ENCODE measurements at places on chromosomes 6 and 20.
A peak's percentile ranks its signal among the peaks of the same experiment; 100 is the strongest.

GRCh38 chr6:13068586-13069210 lies 259.6 kb downstream of the TBC1D7 start:
- DNase-seq, result no peak

GRCh38 chr20:19817017-19817416 lies 59.0 kb downstream of the RIN2 start:
- DNase-seq, result no peak

DNA sequence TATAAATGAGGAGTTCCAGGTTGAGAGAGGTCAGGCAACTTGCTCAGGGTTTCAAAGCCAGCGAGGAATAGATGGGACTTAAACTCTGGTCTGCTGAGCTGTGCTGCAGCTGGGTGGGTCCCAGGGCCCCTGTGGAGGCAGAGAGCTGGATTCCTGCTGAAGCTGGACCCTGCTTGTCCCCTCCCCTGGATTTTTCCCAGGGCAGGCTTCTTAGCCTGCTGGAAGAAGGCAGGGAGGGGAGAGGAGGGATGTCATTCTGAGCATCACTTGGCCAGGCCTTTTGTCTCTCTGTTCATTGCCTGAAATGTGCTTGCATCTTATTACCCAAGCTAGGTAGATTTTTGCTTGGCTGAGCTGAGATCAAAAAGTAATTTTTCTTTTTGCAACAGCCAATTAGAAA lies 133.7 kb downstream of the DHX35 start:
- no peak for DNase-seq

- DNase-seq, result no peak
Measured at GRCh38 chr6:142074516-142074915, 58.2 kb upstream of the GJE1 start.

GRCh38 chr20:39264506-39265172 lies 302.5 kb downstream of the DHX35 start:
- peak; percentile 60 for DNase-seq
